ENCODE measurements at places on chromosomes 12 and 14. TPM values are rescaled to one million over a fixed set of nuclear protein-coding genes. Genes with fewer than 3 reads are reported as not detected.
A peak's percentile ranks its signal among the peaks of the same experiment; 100 is the strongest.

DNA sequence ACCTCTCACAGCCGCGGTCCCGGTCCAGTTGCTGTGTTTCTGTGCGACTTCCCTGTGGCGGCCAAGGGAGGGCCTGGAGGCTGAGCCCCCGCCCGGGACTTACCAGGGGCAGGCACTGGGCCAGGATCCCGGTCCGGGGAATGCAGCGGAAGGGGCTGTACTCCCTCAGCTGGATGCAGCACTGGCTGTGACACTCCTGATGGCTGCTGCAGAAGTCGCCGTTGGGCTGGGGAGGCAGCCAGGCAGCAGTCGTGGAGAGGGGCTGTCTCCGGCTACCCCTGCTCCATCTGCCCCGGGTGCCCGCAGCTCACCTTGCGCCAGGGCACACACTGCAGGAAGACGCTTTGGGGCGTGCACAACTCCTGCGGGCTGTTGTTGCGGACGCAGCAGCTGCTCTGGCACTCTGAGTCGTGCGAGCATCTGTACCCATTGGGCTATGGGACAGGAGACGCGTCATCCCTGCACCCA lies 6.2 kb downstream of the LRCOL1 start:
- H3K36me3 ChIP-seq = no peaks in the 10 kb centered on the region
- no peak overlapping the region for H3K4me3 ChIP-seq
- DNase-seq = no peak
- peaks cover 71% of the 10 kb centered on the region for H3K27me3 ChIP-seq
- H3K27ac ChIP-seq = no peak overlapping the region

FLVCR2 gene
- total RNA-seq = 1.5 TPM

PPP4R4 gene
- not detected for total RNA-seq

DNA sequence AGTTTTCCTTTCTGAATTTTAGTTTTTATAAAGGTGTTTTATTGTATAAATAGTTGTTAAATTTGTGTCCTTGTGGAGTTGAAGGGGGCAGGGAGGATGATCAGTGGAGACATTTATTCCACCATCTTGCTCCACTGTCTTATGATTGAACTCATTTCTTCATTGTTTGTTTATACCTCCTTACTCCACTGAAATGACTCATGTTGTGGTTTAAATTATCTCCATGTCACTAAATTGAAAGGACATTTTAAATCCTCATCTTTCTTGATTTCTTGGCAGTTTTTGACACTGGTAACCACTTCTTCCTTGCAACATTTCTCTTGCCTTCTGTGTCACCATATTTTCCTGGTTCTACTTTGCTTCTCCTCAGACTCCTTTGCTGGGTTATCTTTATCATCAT lies 23.6 kb upstream of the FERMT2 start:
- H3K4me3 ChIP-seq = no peak overlapping the region
- H3K27ac ChIP-seq = no peak overlapping the region
- H3K27me3 ChIP-seq = no peaks in the 10 kb centered on the region

KERA gene
- not detected for total RNA-seq

TOMM20L gene
- not detected for total RNA-seq

DNA sequence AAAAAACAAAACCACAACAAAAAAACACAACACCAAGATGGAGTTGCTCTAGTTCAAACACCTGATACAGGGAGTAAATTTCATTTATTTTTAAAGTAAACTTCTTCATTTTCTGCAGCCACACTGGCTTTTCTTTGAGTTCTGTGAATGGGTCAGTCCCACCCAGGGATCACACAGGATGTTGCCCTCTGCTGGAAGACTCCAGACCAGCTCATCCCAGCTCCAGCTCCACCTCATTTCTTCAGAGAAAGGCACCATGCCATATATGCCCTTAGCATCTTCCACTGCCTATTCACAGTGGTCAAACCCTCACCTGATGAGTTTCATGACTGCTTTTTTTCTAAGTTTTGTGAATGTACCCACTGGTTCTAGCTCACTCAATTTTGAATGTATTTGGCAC lies 8.0 kb downstream of the GLIPR1 start:
- H3K27me3 ChIP-seq = no peaks in the 10 kb centered on the region
- H3K36me3 ChIP-seq = no peaks in the 10 kb centered on the region
- H3K4me3 ChIP-seq = no peak overlapping the region
- no peaks in the 10 kb centered on the region for H3K4me1 ChIP-seq

DNA sequence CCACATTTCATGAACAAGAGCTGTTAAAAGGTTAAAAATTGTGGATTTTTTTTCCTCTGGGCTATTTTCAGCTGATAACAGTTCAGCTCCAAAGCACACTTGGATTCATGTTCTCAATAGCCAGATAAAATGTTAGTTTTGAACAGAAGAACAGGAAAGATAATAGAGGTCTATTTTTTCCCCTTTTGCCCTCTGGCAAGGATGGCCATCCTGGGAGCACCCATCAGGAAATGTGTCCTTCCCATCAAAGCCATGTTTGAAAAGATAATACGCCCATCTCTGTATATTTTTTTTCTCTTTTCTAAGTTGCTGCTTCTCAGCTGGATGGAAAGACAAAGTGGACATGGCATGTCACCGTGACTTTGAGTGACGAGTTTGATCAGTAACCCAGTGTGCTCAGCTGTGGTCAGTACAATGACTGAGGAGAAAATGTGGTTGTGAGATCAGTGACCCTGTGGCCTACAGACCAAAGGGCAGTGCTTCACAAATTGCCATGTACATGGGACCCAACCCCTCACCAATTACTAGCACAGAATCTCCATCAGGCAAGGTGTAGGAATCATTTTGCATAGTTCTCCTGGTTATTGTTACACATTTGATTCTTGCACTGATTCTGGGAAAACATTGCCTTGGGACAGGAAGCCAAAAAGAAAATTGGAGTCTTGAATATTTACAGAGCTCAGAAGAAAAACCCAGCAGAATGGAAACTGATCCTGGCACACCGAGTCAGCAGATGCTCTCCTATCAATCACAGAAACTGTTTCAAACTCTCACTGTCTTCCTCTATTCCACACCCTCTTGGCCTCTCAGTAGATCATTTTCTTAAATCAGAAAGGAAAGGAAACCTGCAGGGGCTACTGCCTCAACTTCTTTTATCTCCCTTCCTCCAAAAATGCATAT lies 64.3 kb downstream of the ANO6 start:
- peak; percentile 58 for DNase-seq
- H3K4me3 ChIP-seq = no peak overlapping the region
- peaks cover 17% of the 10 kb centered on the region for H3K4me1 ChIP-seq
- no peaks in the 10 kb centered on the region for H3K27me3 ChIP-seq

GRCh38 chr14:92866901-92867865 lies 55.8 kb upstream of the CHGA start:
- H3K4me3 ChIP-seq = no peak overlapping the region
- no peaks in the 10 kb centered on the region for H3K36me3 ChIP-seq
- no peaks in the 10 kb centered on the region for H3K27me3 ChIP-seq
- DNase-seq = no peak

DNA sequence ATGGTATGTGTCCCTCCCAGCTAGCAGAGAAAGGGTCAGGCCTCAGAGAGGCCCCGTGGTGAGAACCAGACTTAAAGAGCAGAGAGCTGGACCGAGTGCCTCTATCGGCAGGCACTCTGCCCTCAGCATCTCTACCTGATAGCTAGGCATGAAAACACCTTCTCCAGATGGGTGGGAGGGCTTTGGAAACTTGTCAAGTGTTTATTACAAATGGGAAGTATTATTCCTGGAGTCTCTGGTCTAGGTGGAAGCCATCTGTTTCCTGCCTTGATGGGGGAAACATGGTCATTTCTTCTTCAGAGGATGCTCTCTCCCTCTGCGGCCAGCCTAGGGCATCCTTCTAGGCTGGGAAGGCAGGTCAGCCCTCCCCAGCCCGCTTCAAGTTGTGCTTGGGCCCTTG lies 2.3 kb downstream of the TMEM63C start:
- H3K27ac ChIP-seq = no peak overlapping the region
- H3K27me3 ChIP-seq = peaks cover 44% of the 10 kb centered on the region
- no peak for DNase-seq
- H3K4me3 ChIP-seq = no peak overlapping the region
- H3K4me1 ChIP-seq = peaks cover 13% of the 10 kb centered on the region

DNA sequence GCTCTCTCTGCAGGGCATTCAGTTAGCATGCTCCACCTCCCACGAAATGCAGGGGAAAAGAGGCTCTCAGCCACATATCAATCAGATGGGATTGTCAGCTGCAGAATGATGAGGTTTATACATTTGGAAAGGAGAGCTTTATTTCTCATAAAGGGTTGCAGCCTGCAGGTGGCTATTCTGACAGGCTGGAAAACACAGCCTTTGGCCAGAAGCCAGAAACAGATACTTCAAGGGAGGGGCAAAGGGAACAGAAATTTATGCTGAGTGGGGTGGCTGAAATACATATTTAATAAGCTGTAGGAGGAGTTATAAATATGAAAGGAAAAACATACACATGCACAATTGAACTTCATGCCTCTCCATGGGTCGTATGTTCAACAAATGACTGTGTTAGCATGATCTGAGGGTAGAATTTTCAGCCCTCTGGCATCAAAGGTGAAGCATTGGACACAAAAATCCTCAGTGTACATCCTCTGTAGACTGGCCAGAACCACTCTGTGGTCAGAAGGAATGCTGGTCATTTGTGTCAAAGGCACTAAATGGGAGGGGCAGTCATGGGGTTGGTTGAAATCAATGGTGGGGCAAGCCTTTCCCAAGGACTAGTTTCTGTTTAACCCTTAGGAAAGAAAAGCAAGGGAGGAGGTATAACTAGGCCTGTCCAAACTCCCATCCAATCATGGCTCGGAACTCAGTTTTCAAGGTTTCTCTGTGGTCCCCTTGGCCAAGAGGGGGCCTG lies 62.4 kb downstream of the TMX1 start:
- H3K27ac ChIP-seq = no peak overlapping the region
- no peaks in the 10 kb centered on the region for H3K36me3 ChIP-seq
- no peaks in the 10 kb centered on the region for H3K4me1 ChIP-seq

MYBPC1 gene
- not detected for total RNA-seq

Measured in K562 (cell line).